ENCODE measurements at places on chromosomes 13 and 19. TPM values are rescaled to one million over a fixed set of nuclear protein-coding genes. Genes with fewer than 3 reads are reported as not detected.

SSC5D gene
- total RNA-seq = 22.4 TPM

SERPINE3 gene
- not detected for total RNA-seq

UQCRFS1 gene
- 21.4 TPM for total RNA-seq

CBY2 gene
- not detected for total RNA-seq

GNG7 gene
- total RNA-seq = 0.96 TPM

ZNF253 gene
- total RNA-seq = 1.8 TPM

RXFP2 gene
- not detected for total RNA-seq

ZNF8 gene
- total RNA-seq = 6.0 TPM

C19orf67 gene
- not detected for total RNA-seq

TMEM59L gene
- not detected for total RNA-seq

PRR36 gene
- not detected for total RNA-seq

C19orf73 gene
- total RNA-seq = not detected

ZNF69 gene
- 0.85 TPM for total RNA-seq

ZC3H4 gene
- 24.6 TPM for total RNA-seq

OR7D2 gene
- not detected for total RNA-seq

AKT2 gene
- total RNA-seq = 137 TPM

PGLYRP1 gene
- not detected for total RNA-seq

ZNF71 gene
- total RNA-seq = 30.5 TPM

KASH5 gene
- not detected for total RNA-seq

NEK5 gene
- total RNA-seq = not detected

NUP58 gene
- 9.7 TPM for total RNA-seq

METTL21C gene
- not detected for total RNA-seq

IGSF23 gene
- not detected for total RNA-seq

SYT5 gene
- not detected for total RNA-seq

CYP2S1 gene
- not detected for total RNA-seq

CGB2 gene
- total RNA-seq = not detected

TGDS gene
- 22.6 TPM for total RNA-seq
